ENCODE measurements at places on chromosomes 16 and 17.

DNA sequence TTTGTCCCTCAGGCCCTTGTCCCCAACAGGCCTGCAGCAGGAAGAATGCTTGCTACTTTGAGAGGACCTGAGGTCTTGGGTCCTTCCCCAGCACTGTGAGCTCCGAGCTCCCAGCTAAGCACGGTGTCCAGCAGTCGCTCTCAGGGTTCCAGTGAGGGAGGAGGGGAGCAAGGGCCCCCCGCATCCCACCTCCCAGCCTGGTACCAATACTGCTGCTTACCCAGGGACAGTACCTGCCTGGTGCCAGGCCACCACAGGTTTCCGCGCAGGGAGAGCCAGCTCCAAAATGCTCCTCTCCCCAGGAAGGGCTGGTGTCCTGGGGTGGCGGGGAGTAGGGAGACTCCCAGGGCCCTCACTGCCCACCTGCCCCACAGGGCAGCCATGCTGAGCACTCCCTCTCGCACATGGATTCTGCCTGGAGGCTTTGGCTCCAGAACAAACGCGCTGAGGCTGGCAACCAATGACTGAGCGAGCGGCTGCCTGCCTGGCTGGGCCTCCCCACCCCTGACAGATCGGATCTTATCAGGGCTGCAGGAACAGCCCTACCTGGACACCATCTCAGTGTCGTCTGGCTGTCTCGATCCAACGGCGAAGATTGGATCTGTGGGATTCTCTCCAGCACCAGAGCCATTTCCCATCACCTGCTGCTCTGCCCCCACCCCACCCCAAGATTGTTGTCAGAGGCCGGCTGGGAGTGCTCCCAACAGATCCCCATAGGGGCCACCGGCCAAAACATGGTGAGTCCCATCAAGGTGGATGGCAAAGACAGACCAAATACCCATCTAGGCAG is 2.4 kb downstream of the DOK4 start:
- no peak for DNase-seq

DNA sequence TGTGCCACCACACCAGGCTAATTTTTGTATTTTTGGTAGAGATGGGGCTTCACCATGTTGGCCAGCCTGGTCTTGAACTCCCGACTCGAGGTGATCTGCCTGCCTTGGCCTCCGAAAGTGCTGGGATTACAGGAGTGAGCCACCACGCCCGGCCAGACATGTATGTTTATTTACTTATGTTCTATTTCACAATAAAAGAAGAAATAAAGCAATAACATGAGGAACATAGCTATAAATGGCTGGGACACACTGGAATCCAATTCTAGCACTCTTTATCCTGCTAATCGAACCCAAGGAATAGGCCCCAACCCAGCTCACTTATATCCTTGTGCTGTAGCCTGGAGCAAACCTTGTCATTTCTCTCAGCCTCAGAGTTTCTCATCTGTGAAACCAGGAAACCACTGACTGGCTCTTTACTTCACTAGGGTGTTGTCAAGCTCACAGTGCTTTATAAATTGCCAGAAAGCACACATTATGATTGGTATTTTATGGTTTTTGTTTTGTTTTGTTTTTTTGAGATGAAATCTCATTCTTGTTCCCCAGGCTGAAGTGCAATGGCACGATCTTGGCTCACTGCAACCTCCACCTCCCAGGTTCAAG is 4.3 kb upstream of the ODAD4 start:
- no peak for DNase-seq

DNA sequence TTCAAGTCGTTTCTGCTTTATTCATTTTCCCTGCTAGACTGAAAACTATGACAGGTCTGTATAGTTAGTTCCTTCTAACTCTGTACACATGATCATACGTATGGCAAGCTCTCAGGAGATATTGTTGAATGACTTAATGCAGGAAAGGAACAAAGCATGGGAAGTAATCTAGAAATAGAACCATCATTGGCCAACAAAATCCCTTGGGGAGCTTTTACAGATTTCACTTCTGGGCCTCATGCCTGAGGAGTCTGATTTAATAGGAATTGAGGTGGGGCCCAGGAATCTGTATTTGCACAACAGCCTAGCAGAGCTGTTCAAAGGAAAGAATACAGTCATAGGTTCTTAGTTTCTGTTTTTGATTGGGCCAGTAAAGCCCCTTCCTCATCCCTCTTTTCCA is 229.2 kb downstream of the MAP2K6 start:
- DNase-seq, result no peak

DNA sequence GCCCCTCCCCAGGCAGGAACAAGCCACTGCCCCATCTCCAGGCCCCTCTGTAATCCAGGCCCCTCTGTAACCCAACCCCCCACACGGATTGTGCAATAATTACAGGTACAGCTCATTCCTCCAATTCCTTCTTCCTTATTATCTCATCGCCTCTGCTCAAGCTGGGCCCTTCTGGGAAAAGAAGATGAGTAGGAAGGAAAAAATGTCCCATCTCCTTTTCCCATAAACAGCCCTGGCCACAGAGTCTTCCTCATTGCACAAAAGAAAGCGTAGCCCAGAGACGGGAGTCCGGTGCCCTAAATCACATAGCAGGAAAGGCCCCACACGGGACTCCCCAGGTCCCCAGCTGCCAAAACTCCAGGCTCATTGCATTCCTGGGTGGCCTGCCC is 3.6 kb upstream of the LITAFD start:
- no peak for DNase-seq

DNA sequence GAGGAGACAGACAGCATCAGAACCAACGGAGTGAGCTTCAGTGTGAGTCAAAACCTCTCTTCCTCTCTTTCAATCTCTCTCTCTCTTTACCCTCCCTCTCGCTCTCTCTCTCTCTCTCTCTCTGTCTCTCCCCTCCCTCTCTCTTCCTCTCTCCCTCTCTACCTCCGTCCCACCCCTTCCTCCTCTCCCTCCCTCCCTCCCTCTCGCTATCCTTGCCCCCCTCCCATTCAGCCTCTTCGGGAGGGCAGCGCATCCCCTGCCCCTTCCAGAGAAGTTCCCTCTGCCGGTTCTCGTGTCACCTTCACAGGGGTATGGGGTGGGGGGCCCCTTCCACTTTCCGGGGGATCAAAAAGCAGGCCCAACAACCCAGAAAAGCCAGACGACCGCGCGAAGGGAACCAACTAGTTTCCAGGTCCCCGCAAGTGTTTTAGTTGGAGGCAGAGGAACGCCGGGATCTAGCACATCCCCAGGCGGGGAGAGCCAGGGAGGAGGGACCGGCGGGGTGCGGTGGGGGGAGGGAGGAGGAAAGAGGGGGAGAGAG is 28.9 kb upstream of the RBFOX1 start:
- no peak for DNase-seq

GRCh38 chr17:70096861-70097260 is 21.8 kb downstream of the KCNJ16 start:
- no peak for DNase-seq
